ENCODE measurements at places on chromosomes 7 and 10.

DNA sequence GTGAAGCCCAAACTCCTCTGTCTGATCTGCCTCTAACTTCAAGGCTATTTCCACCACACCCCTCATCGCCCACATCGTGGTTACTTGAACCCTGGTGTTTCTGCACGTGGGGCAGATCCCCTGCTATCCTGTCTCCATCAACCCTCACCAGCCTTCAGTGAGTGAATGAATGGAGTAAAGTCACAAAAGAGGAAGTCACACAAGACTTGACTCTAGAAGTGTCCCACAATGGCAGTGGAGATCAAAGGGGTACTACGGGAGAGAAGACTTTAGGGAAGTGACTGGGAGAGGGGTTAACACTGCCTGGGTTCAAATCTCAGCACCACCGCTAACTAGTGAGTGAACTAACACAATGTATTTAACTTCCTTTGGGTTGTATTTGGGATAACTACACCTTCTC, 85.9 kb downstream of the COBL start:
- no peak for DNase-seq

GRCh38 chr7:116754186-116754585, 82.2 kb downstream of the MET start:
- no peak for DNase-seq

GRCh38 chr10:118868589-118868988, 113.8 kb upstream of the CACUL1 start:
- DNase-seq, result no peak

DNA sequence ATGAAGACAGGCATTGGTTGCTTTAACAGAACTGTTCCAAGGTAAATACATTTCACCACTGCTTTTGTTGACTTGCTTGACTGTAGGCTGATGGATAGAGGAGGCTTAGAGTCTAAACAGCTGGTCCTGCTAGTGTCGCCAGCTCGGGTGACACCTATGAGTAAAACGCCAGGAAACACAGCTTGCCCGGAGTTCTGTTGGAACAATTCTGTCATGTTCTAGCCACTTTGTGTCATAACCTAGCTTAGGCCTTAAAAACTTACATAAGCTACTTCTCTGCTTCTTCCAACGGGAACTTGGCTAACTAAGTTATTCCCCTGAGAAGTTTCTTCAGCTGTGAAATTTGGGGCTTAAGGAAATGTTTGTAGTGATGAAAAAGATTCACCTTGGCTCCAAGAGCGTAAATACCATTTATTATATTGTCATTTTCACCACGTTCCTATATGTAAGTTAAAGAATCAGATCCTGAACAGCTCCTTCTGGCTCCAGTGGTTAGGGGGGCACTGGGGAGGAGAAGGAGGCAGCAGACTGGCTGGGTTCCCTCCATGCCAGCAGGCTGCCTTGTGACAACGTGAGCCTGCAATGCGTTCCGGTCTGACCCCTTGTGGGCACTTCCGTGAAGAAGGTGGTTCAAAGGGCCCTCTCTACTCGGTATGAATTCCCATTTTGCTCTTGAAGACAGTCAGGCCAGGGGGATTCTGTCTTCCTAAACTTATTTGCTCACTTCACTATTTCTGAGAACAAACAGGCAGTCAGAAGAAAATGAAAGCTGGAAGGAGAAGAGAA, 253.2 kb downstream of the BMPER start:
- DNase-seq, result no peak

DNA sequence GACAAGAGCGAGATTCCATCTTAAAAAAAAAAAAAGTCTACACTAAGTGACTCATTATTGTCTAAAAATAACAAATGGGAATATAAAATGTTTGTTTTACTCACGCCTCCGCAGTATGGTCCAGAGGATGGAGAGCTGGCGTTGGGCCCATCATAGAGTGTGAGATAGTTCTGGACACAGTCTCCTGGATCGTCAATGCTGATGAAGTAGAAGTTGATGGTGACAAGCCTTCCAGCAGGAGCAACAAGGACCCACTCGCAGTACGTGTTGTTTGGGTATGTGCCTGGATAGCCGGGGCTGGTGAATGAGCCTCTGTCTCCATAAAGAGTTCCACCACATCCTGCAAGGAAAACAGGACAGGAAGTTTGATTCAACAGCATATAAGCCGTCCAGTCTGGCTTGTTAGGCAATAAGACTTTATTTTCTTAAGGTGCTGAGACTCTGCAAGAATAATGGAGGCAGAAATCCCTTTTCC, 11.5 kb upstream of the RSU1 start:
- DNase-seq, result no peak

GRCh38 chr7:98081319-98081718, 25.3 kb upstream of the LMTK2 start:
- DNase-seq, result no peak

- DNase-seq, result no peak
These were observed 142.4 kb downstream of the DIP2C start for GRCh38 chr10:546971-547590.

DNA sequence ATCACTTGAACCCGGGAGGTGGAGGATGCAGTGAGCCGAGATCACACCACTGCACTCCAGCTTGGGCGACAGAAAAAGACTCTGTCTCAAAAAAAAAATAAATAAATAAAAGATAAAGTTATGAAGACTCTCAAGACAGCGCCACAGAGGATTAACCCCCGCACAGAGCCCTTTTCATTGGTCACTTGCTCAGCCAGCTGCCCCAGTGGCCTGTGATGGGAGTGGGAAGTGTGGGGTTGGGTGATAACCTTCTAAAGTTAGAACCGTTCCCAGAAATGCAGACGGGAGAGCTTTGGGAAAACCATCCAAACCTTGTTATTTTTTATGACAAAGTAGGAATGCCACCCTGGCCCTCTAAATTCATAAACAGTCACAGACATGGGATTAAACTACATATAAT, 57.4 kb downstream of the PARP12 start:
- DNase-seq, result no peak

- DNase-seq, result no peak
These were observed 34.3 kb upstream of the WASHC2A start for GRCh38 chr10:50033481-50033880.

DNA sequence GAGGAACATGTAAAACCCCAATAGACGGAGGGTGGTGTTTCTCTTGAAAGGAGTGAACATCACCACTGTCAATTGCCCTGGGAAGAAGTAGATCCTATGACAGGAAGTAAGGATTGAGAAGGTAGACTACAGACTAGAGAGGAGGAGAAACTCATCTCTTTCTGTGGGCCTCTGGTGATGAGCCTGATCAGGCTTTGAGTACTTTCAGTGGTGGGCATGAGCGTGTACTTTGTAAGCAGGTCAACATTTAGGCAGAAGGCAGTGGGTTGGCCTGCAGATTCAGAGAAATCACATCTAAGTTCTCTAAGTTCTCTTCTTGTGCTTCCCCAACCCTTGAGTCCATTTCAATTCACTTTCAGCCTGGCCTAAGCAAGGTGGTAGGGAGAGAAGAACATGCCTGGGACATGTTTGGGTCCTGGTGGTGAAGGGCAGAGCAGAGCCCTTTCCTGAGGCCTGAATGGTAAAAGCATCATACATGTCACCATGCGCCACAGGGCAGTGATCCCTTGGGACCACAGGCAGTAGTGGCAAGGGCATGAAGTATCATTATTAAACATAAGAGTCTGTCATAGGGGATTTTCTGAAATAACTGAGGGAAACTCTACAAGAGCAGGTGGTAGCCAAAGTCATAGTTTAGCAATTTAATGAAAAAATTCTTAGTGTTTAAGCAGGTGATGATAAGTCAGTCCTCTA, 56.4 kb upstream of the ANKRD1 start:
- no peak for DNase-seq

- DNase-seq, result no peak
These were observed 35.6 kb downstream of the C10orf90 start for GRCh38 chr10:126634911-126635310.

GRCh38 chr7:114711241-114711640, 210.7 kb upstream of the MDFIC start:
- DNase-seq, result no peak

DNA sequence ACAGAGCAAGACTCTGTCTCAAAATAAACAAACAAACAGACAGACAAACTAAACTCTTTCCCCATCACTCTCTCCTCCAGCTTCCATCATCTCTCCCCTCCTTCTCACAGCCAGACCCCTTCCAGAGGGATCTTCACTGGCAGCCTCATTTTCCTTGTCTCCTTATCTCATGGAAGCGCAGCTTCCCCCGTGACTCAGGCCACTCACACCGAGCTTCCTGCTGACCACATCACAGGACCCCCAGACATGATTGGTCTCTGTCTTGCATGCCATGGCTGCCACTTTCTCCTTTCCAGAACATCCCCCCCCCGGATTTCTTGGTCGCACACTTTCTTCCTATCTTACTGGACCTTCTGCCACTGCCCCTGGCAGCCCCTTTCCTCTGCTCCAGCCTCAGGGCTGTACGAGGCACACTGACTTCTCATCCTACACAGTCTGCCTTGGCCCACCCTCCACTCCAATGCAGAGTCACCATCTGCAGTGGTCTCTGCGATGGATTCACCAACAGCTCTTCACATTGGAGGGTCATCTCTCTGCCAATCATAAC, 4.9 kb upstream of the INSIG1 start:
- no peak for DNase-seq

DNA sequence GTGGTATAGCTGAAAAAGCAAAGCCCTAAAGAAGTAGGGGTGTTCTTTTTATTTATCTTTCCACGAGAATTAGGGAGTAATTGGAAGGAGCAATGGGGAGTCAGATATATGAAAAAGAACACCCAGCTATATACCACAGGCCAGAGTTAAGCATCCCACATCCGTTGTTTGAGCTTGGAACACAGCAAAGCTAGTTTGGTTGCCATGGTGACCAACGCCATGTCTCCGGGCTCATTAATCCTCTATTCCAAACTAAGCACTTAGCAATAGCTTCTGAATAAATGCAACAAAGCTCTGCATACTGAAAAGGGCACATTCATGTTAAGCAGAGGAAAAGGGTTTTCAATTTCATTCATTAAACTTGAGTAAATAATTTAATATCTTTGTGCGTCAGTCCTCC, 23.5 kb downstream of the ASB4 start:
- peak; percentile 89 for DNase-seq

- no peak for DNase-seq
These were observed 22.0 kb upstream of the FZD1 start for GRCh38 chr7:91242097-91242844.

DNA sequence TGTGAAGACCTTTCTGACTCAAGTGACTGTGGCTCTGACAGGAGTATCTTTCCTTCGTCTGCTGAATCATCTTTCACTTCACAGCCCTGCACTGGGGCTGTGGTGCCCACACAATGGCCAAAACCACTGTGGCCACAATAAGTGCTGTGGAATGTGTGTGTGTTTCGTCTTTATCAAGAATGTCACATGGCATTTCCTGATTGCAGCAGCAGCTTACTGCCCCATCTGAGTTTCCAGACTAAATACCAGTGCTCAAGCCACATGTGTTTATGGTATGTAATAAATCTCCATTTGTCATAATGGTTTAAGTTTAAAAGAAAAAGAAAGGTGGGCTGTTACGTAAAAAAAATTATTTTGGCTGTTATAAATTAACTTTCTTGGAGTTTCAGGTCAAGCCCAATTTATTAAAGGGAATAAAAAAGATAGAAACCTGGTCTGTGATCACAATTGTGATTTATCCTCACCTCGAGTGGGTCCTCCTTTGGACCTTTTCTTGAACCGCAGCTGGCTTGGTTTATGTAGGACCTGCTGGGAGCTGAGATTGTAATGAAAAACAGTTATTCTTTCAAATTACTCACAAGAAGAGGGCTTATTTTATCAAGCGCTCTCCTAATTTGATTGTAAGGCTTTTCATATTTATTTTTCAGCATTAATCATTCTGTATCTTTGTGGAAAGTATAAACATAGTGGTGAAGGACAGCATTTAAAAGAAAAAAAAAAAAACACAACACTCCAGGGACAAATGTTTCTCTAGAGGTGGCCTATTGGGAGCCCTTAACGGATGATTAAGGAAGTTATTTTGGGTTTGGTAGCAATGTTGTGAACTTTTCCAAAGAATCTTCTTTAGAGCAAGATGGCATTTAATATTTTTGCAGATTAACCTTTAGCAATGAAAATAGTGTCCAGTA, 116.2 kb downstream of the LRMDA start:
- DNase-seq, result no peak

DNA sequence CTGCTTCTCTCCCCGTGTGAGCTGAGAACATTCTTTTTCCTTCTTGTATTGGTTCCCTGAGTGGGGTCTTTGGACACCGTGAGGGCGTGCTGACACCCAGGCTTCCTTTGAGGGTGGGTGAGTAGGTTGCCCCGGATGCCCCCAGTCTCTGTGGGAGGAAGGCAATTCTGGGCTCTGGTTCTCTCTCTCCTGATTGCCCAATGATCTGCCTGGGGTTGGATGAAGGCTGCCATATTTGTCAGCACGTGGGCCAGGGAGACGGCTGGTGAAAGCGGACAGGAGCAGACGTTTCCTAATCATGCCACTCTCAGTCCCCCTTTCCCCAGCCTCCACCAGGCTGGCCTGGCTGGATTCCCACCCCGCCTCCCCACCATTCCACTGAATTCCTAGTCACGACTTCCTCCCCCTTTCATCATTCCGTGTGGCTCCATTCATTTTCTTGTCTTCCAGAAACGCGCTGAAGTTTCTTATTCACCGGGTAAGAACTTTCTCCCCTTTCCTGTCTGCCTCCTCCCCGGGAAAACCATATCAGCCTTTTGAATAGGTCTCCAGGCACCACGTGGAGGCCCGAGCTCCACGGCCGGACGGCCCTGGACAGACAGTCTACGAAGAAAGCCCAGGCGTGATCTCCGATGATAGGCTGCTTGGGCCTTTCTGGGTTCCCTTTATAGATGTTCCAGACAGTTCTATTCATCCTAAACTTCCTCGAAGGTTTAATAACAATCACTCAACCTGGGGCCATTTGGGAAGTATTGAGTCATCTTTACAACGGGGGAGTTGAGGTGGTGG, 98.7 kb upstream of the NPTX2 start:
- DNase-seq, result no peak

- no peak for DNase-seq
These were observed 1122.8 kb downstream of the TYW1 start for GRCh38 chr7:68119411-68119810.

- no peak for DNase-seq
These were observed 50.8 kb downstream of the AP3M1 start for GRCh38 chr10:74099836-74100235.

- no peak for DNase-seq
These were observed 10.9 kb upstream of the CHRM2 start for GRCh38 chr7:136857573-136857972.

- DNase-seq, result no peak
These were observed 97.0 kb downstream of the TPK1 start for GRCh38 chr7:144738708-144739314.

GRCh38 chr10:68074031-68074774, 880 bp downstream of the HERC4 start:
- DNase-seq, result no peak

DNA sequence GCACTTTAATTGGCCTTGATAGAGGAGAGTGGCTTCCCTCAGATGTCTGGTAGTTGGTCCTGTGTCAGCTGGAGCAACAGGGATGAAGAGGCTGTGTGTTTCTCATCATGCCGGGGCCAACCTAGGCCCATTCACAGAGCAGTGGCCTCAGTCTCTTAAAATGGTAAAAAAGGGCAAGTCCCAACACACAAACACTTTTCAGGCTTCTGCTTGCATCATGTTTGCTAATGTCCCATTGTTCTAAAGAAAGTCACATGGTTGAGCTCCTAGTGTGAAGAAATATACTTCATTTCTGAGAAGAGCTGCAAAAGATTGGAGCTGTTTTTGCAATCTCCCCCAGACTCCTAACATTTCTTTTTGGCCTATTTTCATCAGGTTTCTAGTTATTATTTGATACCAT, 40.6 kb upstream of the RBAK start:
- no peak for DNase-seq

Data from NCI-H1105 (cell line).